ENCODE measurements at places on chromosomes 4 and X.

GRCh38 chr4:95114521-95114920 is 356.8 kb downstream of the BMPR1B start:
- no peak for DNase-seq

GRCh38 chr4:124711471-124712371 is 811 bp downstream of the ANKRD50 start:
- DNase-seq = peak; percentile 43

DNA sequence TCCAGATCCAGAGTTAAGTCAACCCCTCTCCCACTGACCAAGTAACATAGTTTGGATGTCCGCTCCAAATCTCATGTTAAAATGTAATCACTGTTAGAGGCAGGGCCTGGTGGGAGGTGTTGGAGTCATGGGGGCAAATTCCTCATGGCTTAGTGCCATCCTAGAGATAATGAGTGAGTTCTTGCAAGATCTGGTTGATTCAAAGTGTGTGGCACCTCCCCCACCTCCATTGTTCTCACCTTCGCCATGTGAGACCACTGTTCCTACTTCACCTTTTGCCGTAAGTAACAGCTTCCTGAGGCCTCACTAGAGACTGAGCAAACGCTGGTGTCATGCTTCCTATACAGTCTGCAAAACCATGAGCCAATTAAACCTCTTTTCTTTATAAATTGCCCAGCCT is 548.8 kb downstream of the INPP4B start:
- DNase-seq = no peak

DNA sequence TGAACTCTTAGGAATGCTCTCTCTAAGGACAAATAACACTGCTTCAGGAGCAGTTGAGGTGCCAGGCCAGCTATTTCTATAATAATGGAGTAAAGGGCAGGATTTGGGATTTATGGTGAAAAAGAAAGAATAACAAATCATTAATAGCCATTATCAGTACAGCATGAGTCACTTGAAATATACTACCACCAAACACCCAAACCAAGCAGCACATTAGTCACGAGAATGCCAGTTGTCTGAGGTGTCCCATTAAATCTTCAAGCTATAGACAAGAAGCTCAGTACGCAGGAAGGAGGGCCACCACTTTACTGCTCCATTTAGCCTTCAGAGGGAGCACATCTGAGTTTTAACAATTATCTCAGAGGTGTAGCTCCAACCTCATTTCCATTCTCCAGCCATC is 106.8 kb upstream of the MAGEA10 start:
- DNase-seq = no peak

GRCh38 chrX:101348452-101349192 is at the start of gene TIMM8A:
Gene TIMM8A (minus strand): TSS chrX:101348742. CDS start chrX:101348664, 78 bp downstream.
- DNase-seq = peak; percentile 70

GRCh38 chrX:142060191-142060590 is 144.9 kb downstream of the MAGEC2 start:
- no peak for DNase-seq

DNA sequence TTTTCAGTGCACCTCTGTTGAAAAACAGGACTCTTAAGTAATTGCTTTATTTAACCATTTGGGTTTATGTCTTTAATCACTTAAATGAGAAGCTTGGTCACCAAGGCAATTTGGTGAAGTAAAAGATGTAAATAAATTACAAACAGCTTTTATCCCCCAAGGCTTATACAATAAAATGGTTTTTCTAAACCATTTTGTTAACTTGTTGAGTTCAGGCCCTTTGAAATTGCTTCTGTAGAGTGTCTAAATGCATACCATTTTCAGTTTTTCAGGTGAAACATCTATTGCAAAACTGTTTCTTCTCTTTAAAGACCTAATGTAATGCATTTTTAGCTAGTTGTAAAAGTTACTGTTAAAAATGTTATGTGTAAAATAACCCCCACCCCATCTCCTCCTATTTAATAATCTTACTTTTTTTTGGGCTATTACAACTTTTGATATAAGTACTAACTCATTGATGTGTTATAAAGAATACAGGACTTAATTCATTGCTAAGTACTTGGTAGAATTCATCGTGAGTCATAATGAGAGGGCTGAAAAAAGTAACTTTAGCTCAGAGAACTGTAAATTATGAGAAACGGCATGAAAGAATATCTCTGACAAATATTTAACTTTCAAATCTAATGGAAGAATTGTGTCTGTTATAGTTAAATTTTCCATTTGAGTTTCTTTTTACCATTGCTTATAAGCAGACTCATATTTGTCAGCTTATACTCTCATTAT is 4.5 kb downstream of the RAPGEF2 start:
- no peak for DNase-seq

DNA sequence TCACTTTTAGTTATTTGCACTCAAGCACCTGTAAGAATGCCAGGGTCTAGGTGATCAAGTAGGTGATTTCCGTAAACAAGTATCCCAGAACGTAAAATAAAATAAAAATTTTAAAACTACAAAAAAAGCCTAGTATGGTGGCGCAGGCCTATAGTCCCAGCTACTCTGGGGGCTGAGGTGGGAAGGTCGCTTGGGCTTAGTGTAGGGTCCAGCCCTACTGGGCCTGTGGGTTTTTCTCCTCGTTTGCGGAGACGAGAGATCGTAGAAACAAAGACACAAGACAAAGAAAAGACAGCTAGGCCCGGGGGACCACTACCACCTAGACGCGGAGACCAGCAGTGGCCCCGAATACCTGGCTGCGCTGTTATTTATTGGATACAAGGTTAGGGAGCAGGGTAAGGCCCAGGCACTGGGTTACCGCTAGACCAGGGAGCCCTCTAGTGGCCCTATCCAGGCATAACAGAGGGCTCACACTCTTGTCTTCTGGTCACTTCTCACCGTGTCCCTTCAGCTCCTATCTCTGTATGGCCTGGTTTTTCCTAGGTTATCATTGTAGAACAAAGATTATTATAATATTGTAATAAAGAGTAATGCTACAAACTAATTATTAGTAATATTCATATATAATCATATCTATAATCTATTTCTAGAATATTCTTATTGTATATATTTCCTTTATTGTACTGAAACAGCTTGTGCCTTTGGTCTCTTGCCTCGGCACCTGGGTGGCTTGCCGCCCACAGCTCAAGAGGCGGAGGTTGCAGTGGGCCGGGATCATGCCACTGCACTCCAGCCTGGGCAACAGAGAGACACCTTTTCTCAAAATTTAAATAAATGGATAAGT is 38.4 kb downstream of the SAGE1 start:
- DNase-seq = no peak

DNA sequence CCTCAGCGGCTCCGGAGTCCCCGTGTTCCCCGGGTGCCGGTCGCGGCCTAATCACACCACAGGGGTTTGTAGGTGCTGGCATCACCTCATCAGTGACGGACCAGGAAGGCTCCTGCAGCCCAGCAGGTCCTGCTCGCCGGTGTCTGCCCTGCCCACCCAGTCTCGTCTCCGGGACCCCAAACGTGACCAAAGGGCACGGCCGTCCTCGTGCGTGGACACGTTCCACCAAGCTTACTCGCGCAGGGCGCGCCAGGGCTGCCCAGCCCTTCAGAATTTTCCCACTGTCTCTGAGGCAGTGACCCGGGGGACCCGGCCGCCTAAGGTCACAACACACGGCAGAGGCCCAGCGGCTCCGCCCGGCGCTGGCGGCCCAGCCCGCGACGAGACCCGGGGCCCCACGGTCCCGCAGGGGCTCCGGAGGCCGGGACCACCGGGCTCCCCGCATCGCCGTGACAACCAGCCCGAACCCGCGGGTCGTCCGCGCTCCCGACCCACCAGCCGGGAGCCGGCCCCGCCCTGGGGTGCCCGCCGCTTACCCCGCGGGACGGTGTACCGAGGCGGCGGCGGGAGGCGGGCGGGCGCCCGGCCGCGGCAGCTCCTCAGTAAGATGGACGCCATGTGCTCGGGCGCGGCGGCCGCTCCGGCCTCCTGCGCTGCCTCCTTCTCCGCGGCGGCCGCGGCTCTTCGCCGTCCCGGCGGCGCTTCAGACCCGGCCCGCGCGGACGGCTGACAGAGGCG is 454 bp downstream of the LETM1 start:
- DNase-seq = no peak

- no peak for DNase-seq
Measured at GRCh38 chr4:15888515-15888914, 50.0 kb downstream of the FGFBP1 start.

DNA sequence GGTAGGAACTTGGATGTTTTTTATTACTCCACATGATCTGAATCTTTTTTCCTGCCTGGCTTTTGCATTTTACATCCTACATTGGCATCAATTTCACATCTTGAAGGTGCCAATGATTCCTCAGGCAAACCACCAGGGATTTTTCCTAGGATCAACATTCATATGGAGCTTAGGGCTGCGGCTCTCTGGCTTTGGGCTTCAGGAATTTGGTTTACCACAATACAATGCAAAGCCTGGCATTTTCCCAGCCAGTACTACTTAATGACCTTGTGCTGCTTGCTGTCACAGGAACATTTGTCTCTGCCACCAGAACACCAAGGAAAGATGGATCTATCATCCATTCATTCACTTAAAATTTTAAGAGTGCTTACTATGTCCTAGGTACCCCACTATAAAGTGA is 180.7 kb downstream of the PDGFC start:
- no peak for DNase-seq

GRCh38 chr4:128812442-128813235 is 3.1 kb downstream of the JADE1 start:
- DNase-seq = no peak

- DNase-seq = no peak
Measured at GRCh38 chrX:22366166-22366702, 93.5 kb downstream of the CBLL2 start.

DNA sequence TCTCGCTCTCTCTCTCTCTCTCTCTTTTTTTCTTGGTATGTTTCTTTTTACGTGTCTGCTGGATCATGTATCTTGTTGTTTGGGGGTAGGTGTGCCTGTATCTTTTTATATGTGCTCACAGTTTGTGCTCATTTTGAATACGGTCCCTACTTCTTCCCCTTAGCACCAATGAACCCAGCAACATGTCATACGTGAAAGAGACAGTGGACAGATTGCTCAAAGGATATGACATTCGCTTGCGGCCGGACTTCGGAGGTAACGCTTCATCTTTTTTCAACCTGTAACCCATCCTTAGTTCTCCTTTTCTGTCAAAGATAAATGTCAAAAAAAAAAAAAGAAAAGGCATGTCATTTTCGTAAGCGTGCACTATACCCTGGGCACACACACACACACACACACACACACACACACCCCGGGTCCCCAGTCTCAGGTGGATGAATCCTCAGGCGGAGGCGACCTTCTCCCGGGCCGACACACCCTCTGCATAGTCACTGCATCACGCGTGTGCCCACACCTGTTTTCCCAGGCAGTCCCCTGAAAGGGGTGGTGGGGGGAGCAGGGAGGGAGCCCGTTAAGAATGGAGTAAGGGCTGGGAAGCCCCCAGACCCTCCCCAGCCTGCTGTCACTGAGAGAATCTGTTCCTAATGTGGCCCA is 511 bp downstream of the GABRB1 start:
- no peak for DNase-seq

- no peak for DNase-seq
Measured at GRCh38 chr4:69122476-69122875, 26.2 kb downstream of the UGT2B7 start.

GRCh38 chrX:32744921-32745320 is 466.4 kb downstream of the DMD start:
- DNase-seq = no peak

GRCh38 chrX:106450405-106450804 is 161.4 kb upstream of the RADX start:
- no peak for DNase-seq

- DNase-seq = no peak
Measured at GRCh38 chr4:69156913-69157312, 57.6 kb downstream of the UGT2B11 start.

- no peak for DNase-seq
Measured at GRCh38 chr4:167616476-167616875, 382.2 kb upstream of the SPOCK3 start.

GRCh38 chr4:99462875-99463464 is 27.8 kb upstream of the ADH7 start:
- DNase-seq = no peak

DNA sequence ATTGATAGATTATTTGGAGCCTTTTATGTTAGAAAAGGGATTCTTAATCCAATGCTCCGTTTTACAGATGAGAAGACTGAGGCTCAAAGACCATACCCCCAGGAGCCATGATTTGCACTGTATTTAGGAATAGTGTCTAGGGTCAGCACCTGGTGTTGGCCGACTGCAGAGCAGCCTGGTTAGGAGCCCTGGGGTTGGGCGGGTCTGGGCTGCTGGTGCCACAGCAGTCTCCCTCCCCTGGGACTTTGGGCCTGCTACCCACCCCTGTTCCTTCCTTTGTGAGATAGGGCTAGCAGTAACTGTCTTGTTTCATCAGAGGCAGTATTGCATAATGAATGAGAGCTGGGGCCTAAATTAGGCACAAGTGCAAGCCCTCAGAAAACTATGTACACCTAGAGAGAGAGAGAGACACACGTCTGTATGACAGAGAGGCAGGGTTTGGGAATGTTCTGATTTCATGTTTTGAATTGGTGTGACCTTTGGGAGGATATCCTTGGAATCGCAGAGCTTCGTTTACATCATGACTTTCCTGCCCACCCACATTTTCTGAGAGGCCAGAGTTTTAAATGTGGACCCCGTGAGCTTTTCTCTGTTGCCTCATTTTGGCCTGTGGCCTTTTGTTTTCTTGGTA is 111.7 kb downstream of the PTTG2 start:
- no peak for DNase-seq

DNA sequence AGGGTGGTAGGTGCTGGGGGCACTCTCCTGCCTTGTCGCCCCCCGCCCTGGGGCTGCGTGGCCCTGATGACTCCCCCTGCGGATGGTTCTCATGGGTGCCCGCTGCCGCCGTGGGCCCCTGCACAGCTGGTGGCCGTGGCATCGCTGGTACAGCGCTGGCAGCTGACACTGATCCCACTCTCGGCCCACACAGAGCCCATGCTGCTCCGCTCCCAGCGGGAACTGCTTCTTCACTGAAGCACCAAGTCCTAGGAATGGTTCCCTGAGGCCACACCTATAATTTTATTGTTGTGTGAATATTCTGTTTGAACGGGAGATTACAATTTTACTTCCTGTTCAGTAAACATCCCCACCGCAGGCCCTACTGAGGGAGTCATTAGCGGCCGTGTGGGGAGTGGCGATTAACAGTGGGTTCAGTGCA is 138.6 kb upstream of the NKX1-1 start:
- no peak for DNase-seq

Measured in lower leg skin (tissue), 4 donors.